Putamen (tissue), 1 donor: ENCODE measurements at places on chromosomes 16 and 17.

DNA sequence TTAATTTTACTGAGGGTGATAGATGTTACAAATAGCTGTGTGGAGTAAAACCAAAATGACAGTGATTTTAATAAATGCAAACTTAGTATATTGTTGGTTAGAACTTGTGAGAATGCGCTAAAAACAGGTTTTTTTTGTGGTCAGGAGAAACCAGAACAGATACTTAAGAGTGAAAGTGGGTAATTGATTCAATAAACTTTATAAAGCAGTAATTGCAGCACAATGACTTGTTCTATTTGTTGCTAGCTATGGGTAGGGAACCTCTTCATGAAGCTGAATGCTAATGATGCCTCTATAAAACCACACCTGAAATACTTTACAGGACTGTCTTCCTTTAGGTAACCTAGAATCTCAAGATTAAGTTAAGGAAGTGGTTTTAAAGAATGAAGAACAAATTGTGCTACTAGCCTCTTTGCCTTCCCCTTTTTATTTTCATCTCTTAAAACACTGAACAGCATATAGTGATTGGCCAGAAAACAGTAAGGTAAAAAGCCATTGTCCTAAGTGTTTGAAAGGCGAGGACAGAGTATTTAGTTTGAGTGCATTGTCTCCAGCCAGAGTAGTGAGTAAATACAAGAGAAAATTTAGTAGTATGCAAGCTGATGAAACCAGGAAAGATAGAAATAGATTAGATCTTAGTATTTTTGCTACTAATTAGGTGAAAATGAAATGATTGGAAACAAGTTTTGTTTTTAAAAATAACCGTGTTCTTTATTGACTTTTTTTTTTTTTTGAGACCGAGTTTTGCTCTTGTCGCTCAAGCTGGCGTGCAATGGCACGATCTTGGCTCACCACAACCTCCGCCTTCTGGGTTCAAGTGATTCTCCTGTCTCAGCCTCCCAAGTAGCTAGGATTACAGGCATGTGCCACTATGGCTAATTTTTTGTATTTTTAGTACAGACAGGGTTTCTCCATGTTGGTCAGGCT lies 6.0 kb downstream of the GGNBP2 start:
- no peak for DNase-seq

GRCh38 chr17:39617446-39618245 lies 9.1 kb upstream of the PPP1R1B start:
- no peak for DNase-seq

- DNase-seq = no peak
Observed at GRCh38 chr17:39754958-39755553, 17.3 kb downstream of the GRB7 start.

GRCh38 chr17:69962436-69962995 lies 112.5 kb upstream of the KCNJ16 start:
- DNase-seq = no peak

DNA sequence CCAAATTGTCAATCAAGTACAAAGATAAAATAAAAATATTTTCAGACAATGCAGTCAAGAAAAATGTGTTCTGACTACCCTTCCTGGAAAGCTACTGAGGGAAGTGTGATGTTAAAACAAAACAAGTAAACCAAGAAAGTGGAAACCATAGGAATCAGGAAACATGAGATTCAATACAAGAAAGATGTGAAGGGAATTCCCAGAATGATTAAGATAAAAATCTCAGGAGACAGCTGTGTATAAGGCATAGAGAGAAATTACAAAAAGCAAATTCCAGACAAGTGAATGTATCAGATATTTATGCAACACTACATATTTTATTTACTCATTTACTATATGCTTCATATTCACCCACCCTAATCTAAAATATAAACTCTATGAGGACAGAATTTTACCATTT lies 32.2 kb downstream of the TRIM37 start:
- DNase-seq = no peak

DNA sequence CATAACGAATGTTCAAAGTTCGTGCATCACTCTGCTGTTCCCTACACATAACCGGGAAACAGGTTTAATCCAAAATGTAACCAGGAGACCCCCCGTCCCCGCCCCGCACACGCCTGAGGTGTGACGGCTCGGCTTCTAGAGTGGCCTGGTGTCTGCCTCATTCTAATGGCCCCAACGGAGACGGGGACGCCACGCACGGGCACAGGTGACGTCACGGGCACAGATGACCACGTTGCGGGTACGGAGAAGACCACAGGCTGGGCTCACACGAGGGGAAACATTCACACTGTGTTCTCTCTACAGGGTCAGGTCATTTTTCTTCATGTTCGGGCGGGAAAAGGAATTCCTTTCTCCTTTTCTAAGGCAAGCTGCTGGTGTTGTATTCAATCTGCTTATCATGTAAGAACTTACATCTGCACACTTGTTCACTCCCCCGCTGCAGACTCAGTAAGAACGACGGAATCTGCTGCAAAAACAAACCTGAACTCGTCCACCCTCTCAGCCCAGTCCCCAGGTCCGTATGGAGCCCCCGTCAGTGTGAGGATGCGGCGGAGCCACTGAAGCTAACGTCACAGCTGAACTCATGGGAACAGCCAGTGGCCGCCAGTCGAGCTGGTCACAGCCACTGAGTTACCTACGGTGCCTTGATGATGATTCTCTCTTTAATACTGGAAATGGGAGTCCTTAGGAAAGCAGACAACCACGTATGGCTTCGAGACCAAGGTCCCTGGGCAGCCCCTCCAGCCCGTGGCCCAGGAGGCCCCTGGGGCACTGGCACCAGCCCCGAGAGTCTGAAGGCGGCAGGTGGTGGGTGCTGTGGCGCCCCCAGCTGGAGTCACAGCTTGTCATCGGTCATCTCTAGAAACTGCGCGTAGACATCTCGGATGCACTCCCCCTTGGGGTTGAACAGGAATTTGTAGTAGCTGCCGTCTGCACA lies 32.9 kb downstream of the WDR45B start:
- no peak for DNase-seq

DNA sequence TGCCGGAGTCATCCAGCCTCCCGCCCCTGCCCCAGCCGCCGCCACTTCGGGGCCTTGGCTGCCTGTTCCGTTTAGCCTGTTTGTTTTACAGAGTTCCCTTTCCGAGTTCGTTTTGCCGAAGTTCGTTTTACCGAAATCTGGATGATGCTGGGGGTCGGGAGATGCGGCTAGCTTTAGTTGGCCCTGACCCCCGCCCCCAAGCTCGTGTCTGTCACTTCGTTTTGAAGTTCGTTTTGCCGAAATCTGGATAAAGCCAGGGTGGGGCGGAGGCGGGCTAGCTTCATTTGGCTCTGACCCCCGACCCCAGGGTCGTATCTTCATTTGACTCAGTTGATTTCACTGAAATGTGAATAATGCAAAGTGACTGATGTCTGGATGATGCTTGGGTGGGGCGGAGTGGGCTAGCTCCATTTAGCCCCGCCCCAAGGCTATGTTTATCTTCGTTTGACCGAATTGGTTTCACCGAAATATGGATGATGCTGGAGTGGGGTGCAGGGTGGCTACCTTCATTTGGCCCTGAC lies 591 bp downstream of the PSMD7 start:
- DNase-seq = no peak

- no peak for DNase-seq
Observed at GRCh38 chr17:55344514-55344997, 77.1 kb downstream of the MMD start.

DNA sequence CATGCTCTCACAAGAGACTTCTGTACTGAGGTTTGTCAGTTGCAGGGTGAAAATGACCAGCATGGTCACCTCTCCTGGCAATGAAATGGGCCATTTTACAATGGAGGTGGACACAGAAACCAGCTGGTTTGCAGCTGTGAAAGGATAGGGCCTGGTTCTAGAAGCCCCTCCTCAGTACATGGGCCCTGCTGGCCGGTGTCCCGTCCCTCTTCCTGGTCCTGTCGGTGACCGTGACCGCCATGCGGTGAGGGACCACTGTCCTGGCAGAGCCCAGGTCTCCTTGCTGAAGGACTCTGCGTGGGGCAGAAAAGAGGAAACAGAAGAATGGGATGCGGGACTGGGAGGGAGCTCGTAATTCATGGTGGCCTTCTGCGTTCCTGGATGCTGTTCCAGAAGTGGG lies 76.0 kb upstream of the ZNF423 start:
- no peak for DNase-seq

GRCh38 chr17:32941419-32942032 lies 13.6 kb downstream of the TMEM98 start:
- no peak for DNase-seq

DNA sequence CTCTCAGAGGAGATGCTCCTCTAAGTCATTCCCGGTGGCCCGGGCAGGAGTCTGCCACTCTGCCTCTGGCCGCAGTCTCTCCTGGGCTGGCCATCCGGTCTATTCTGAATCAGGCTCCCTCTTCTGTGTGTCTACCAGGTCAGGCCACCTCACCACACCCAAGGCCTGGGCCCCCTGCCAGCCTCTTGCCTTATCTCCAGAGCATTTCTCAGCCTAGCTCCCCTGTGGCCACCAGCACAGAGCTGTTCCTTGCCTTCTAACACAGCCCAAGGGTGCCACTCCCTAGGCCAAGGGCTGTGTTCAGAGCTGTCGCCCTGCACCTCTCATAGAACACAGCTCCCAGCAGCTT lies 55.3 kb downstream of the MYO18A start:
- DNase-seq = no peak

GRCh38 chr16:30901201-30902028 lies 5.0 kb downstream of the CTF1 start:
- no peak for DNase-seq

DNA sequence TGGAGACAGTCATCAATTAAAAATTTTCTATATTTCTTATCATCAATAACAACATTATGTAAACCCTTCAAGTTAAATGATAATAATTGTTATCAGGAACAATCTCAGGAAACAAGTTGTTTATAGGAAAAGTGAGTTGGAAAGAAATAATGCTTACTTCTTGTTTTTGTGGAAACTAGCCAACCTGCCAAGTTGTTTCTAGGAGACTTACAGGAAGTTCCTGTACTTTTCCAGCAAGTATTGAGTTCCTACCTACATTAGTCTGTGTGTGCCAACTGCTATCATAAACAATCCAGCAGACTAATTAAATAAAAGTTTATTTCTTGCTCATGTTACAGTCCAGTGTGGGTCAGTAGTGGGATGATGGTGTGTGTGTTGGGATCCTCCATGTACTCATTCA lies 1.6 kb upstream of the CCL14 start:
- no peak for DNase-seq

- DNase-seq = no peak
Observed at GRCh38 chr16:19329932-19330331, 44.4 kb downstream of the CLEC19A start.

DNA sequence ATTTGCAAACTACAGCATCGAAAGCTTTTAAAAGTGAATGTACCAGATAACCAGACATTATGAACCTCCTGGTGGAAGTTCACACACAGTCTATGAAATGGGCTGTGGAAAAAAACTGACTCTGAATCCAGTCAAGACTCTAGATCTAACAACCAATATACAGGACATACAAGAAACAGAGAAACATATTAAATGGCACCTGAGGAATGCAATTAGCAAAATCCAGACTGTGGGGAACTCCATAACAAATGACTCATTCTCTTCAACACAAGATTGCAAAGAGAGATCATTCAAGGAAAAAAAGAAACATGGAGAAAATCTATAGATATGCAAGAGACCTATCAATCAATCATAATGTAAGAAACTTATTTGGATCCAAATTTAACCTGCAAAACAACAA lies 119.0 kb downstream of the MYO1D start:
- DNase-seq = no peak

GRCh38 chr16:4686497-4687210 lies 6.7 kb upstream of the NUDT16L1 start:
- no peak for DNase-seq

GRCh38 chr16:50152807-50153595 lies at the start of gene TENT4B:
TSS of gene TENT4B (plus strand) at chr16:50153306. CDS start at chr16:50153622, 316 bp downstream.
- peak; percentile 88 for DNase-seq

GRCh38 chr16:87376660-87377059 lies 6.9 kb downstream of the FBXO31 start:
- no peak for DNase-seq

- DNase-seq = no peak
Observed at GRCh38 chr17:30031214-30031869, 85.3 kb upstream of the NSRP1 start.

GRCh38 chr16:14106457-14106856 lies 35.3 kb downstream of the MRTFB start:
- no peak for DNase-seq

DNA sequence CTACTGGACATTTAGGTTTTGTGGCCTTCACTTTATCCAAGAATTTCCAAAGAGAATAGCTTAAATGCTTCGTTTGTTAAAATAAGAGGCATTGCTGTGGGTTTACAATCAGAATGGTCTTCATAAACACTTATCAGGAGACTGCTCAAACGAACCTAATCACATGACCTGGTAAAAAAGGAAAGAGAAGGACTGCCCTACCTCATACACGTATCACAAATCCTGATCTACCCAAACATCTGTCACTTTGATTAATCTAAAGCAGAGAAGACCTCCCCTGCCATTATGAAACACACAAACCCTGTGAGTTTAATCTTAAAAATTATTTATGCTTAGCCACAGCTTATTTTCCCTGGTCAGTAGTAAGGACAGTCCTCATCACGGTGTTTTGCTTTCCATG lies 76.6 kb downstream of the PARN start:
- no peak for DNase-seq

DNA sequence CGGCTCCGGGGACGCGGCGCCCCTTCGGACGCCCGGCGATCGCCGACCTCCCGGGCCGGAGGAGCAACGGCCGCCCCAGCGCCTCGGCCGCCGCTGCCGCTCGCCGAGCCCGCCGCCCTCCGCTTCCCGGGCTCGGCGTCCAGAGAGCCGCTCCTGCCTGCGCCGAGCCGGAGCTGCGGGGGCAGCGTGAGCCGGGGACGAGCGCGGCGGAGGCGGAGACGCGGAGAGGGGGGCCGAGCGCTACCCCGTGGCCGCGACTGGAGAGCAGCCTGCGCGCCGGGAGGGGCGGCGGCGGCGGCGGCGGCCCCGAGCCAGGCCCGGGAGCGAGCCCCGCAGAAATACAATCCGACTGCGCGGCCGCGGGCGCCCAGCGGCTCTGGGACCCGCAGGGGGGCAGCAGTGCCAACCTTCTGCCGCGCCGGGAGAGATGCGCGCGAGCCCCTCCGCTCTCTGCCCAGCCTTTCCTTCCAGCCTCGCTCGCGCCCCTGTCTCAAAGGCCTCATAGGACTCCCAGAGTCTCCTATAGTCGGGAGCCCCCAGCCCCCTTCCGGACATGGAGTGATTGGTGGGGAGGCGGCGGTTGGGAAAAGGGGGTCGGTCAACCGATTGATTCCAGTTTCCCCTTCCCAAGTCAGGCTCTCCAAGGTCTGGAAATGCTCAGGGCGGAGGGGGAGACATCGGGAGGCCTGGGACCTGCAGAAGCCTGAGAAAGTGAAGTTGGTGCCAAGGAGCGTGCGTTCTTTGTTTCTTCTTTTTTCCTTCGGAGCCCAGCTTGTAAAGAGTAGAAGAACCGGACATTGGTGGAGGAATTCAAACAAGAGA lies 1.0 kb upstream of the SDK2 start:
- peak; percentile 47 for DNase-seq

DNA sequence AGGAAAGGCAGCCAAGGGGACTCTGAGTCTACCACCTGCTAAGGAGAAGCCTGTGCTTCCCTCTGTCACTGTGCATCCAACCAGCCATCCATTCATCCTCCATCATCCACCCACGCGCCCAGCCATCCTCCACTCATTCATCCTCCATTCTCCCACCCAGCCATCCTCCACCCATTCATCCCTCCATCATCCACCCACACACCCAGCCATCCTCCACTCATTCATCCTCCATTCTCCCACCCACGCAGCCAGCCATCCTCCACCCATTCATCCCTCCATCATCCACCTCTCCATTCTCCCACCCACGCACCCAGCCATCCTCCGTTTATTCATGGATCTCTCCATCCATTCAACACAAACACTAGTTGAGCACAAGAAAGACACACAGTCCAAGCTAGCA lies 74.1 kb downstream of the COG7 start:
- DNase-seq = no peak

- DNase-seq = no peak
Observed at GRCh38 chr17:3985846-3986245, 21.6 kb upstream of the ATP2A3 start.
